ENCODE measurements at places on chromosomes 1 and 21.

DNA sequence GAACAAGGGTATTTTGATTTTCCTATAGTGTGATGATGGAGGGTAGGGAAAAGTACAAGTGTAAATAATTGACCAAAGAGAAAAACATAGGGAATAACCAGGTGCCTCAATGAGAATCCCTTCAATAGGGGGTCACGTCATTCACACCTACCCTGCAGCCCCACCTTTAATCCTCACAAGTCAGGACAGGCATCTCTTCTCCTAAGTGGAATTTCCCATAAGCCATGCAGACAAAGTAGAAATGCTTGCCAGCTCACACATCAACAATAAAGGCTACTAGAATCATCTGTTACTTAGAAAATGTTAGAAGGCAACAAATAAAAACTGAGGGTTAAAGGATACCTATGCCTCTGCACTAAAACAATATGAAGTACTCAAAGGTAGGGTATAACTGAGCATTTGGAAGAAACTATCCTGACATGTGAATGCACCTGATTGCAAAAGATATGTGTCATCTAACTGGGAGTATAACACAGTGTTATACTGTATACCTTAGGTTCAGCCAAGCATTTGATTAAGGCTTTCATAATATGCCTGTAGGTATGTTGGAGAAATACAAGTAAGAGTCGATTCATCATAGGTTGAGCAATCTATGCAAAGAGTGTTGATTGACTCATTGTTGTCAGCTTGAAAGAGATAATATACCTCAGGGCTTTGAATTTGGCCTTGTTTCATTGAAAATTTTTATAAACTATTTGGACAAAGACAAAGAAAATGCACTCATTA, 32.4 kb upstream of the ATP1A1 start:
- no peak for DNase-seq

DNA sequence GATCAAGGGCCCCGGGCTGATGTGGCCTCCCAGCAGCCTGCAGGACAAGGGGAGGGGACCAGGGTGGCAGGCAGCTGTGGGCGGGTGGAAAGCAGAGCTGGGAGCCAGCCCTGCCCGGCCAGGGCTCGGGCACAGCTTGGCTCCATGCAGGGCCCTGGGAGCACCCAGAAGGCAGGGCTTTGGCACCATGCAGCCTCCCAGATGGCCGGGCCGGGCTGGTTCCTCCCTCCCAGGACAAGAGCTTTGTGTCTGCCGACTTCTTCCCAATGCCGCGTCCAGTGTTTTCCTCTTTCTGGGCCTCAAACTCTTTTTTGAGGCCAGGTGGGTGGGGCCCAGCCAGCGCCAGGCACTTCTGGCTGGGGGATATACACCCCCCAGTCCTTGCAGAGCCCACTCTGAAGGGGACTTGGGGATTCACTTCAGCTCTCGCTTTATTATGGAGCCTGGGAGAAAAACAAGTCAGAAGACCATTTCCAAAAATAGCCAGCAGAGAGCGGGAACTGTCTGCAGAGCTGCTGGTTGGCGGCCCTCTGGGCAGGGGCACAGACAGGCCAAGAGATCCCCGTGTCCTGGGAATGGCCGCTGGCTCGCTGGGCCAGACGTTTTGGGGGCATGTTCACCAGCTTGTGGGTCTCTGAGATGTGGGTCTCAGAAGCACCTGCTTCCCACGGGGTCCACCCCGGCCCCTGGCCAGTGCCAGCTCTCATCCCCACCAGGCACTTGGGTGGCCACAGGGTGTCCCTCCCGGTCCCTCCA, 103.8 kb upstream of the ARHGEF16 start:
- no peak for DNase-seq

DNA sequence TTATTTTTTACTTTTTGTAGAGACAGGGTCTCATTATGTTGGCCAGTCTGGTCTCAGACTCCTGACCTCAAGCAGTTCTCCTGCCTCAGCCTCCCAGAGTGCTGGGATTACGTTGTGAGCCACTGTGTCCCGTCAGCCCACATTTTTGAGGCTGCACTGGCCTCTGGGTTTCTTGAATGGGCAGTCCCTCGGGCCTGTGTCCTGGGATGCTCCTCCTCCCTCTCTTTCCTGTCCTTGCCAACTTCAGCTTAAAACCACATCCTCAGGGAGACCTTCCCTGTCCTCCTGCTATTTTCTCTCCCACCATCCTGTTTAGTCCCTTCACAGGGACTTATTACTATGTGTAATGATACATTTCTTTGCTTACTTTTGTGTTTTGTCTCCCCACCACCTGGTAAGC, 31.4 kb upstream of the LYST start:
- DNase-seq: no peak

DNA sequence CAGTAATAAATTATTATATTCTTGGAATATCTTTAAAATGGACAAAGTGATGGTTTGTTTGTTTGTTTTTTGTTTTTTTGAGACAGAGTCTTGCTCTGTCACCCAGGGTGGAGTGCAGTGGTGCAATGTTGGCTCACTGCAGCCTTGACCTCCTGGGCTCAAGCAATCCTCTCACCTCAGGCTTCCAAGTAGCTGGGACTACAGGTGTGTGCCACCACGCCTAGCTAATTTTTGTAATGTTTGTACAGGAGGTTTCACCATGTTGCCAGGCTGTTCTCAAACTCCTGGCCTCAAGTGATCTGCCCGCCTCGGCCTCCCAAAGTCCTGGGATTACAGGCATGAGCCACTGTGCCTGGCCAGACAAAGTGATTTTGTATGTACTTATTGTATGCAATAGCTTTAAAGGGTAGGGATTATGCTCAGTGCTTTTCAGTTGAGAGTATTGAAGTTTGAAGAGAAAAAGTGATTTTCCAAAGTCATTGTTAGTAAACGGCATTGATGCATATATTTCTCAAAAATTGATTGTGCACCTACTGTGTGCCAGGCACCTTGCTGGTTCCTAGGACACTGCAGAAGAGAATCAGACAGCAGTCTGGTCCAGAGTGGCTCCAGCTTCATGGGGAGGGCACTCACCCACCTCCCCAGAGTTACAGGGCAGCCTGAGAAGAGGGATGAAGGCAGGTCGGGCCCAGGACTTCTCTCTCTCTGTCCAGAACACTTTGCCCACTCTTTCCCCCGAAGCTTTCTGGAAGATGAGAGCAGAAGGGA, 34.2 kb upstream of the TTC22 start:
- no peak for DNase-seq

DNA sequence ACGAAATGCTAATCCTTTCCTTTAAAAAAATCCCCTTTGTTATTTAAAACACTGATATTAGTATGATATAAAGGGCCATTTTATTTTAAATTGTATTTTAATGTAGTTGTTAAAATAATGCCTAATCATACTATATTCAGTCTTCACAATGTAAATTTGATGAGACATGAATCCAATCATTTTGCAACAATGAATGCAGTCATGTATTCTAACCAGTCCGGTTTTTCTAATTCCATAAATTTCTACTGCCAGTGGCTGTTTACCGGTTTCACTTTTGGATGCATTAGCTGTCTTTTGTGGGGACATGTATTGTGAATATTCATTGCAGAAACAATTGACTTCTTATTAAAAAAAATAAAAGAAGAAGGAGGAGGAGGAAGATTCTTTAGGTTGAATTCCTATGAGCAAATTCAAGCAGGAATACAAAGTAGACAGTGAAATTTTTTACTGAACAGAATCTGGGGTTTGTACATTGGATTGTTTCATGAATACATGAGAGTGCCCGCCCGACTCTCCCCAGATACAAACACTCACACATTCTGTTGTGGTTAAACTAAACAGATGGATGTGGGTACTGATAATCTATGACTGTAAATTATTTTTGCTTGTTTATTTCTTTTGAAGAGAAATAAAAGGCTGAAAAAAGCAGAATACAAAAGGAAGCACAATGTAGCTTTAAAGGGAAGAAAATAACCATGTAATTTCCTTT, 624.8 kb upstream of the PTBP2 start:
- DNase-seq: no peak

GRCh38 chr1:238658763-238659162, 727.6 kb upstream of the CHRM3 start:
- no peak for DNase-seq

DNA sequence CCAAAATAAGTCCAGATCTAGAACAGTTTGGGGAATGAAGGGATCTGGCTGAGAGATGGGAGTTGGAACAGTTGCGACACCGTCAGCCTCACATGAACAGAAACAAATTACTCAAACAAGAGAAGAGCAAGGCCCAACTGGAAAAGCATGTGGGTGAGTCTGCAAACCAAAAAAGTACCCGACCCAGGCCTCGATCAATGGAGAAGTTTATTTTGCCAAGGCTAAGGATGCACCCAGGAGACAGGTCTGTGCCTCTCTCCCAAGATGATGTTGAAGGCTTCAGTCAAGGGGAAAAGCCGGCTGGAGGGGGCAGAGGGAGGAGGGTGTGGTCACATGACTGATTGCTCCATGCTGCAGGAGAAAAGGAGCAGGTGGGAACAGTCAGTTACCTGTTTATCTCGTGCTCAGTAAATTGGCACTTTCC, 42.3 kb downstream of the KRTAP10-1 start:
- DNase-seq: no peak

- DNase-seq: no peak
Measured at GRCh38 chr1:33354707-33355316, 33.9 kb upstream of the A3GALT2 start.

- no peak for DNase-seq
Measured at GRCh38 chr1:76547916-76548315, 319.4 kb upstream of the ST6GALNAC5 start.

GRCh38 chr1:185297982-185298381, 19.1 kb downstream of the IVNS1ABP start:
- no peak for DNase-seq

- DNase-seq: no peak
Measured at GRCh38 chr1:44220755-44221154, 7.5 kb downstream of the DMAP1 start.

DNA sequence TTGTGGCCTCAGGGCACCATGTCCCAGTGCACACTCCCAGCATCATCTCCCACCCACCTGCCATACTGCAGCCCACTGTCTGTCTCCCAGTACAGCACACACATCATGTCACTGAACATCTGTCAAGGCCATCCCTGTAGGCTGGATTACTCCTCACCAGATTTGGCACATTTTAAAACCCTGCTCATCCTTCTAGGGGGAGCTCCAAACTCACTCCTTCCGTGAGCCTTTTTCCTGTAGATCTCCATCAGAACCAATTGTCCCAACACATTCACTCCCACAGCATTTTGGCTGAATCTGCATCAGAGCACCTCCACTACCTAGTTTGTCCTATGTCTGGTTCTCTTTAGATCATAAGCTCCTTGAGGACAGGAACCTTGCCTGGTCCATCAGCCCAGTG, 58.6 kb upstream of the GRIK3 start:
- no peak for DNase-seq

- DNase-seq: peak; percentile 29
Measured at GRCh38 chr1:76239470-76239918, 164.9 kb downstream of the ST6GALNAC3 start.

- no peak for DNase-seq
Measured at GRCh38 chr1:21814981-21815582, 3.0 kb downstream of the LDLRAD2 start.

- DNase-seq: no peak
Measured at GRCh38 chr1:166136699-166137401, 30.0 kb downstream of the FAM78B start.

DNA sequence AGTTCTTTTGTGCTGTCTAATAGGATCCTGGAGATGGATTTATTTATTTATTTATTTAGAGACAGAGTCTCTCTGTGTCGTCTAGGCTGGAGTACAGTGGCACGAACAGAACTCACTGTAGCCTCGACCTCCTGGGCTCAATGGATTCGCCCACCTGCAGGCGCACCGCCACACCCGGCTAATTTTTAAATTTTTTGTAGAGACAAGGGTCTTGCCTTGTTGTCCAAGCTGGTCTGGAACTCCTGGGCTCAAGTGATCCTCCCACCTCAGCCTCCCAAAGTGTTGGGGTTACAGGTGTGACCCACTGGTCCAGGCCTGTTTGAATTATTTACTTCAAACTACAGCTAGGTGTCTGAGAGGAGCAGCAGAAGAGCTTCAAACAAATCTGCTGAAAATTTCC, 9.6 kb upstream of the SPEN start:
- DNase-seq: no peak

DNA sequence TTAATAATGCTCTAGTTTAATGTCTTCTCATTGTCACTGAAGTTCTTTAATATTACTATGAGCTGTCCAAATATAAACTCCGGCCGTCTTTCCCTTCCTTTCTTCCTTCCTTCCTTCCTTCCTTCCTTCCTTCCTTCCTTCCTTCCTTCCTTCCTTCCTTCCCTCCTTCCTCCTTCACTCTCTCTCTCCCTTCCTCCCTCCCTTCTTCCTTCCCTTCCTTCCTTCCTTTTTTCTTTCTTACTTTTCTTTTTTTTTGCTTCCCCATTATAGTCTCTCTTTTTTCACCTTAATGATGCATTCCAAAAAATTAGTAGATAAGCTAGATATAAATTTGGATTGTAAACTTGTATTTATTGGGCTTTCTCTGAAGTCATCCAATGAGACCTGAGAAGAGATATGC, 431.0 kb upstream of the ADGRL4 start:
- no peak for DNase-seq

DNA sequence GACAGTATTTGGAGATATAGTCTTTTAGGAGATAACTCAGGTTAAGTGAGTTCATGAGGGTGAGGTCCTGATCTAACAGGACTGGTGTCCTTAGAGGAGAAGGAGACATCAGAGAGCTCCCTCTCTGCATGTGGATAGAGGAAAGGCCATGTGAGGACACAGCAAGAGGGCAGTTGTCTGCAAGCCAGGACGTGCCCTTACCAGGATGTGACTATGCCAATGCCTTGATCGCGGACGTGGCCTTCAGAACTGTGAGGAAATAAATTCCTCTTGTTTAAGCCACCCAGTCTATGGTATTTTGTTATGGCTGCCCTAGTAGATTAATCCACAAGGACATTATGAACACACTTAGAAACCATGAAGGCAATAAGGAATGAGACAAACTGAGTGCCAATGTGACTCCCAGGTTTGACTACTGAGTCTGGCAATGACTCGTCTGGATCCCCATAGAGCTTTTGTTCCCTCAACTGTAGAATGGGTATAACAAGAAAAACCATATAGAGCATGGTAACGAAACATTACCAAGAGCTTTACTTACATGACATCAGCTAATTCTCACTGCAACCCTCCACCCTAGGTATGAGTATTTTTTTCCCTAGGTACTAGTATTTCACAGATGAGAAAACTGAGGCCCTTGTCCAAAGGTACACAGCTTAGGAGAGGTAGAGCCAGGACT, 6.5 kb downstream of the URB1 start:
- no peak for DNase-seq

DNA sequence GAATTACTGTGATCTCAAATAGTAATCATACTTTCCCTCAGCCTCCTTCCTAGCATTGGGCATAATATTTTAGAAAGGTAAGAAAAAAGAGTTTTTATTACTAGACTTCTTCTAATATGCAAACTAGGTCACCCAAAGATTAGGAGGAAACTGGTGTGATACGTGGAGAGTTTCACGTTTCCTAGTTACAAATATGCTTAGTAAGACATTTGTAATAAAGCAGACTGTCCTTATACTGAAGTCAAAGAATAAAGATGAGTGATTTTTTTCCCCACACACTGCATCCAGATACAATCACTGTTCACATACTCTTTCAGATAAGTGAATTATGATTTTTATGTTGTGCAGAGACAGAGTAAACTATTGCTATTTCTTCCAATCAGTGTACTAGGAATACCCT, 17.9 kb downstream of the LHX8 start:
- no peak for DNase-seq

GRCh38 chr1:233993651-233994050, 89.2 kb downstream of the SLC35F3 start:
- DNase-seq: no peak

All from NCI-H526 treated with DMSO at 0.1 percent for 48 hours (cell line).